Smooth muscle cell of the coronary artery (primary cell): ENCODE measurements at places on chromosomes 2 and 18. TPM values are rescaled to one million over a fixed set of nuclear protein-coding genes. Genes with fewer than 3 reads are reported as not detected.

Gene GPAT2
- total RNA-seq: 1.9 and 12.7 TPM in 2 replicates

Gene ADRA2B
- total RNA-seq: 3.5 TPM in 1 of 2 replicates, not detected in the other

Gene OTOS
- total RNA-seq: 0.23 TPM in 1 of 2 replicates, not detected in the other

Gene MFSD2B
- total RNA-seq: 0.08 and 0.35 TPM in 2 replicates

Gene STK16
- 27.1 and 49.1 TPM in 2 replicates for total RNA-seq

Gene AQP12B
- total RNA-seq: not detected in 2 replicates

Gene CRYGD
- total RNA-seq: not detected in 2 replicates
